ENCODE measurements at places on chromosomes 2 and 18. TPM values are rescaled to one million over a fixed set of nuclear protein-coding genes. Genes with fewer than 3 reads are reported as not detected.

DNA sequence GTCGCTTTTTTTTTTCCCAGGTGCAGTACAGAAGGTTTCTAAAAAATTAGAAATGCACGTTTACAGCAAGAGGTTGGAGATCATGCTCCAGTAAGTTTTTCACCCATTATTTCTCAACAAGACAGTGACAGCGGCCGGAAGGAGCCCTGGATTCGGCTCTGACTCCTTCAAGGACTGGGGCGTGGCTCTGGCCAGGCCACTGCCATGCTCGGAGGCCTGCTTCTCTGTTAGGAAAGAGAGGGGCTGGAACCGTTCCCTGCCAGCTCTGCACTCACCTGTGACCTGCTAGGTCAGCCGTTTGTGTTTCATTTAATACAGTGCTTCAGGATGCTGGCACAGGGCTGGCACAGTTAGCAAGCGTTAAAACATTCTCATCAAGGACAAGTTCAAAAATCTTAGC is 6.7 kb upstream of the IAH1 start:
- peaks cover 5% of the 10 kb centered on the region for H3K36me3 ChIP-seq
- peaks cover 8% of the 10 kb centered on the region for H3K4me1 ChIP-seq
- H3K27me3 ChIP-seq, result no peaks in the 10 kb centered on the region
- DNase-seq, result no peak
- H3K27ac ChIP-seq, result no peak overlapping the region
- no peak overlapping the region for H3K4me3 ChIP-seq

- no peak overlapping the region for H3K27ac ChIP-seq
- H3K36me3 ChIP-seq, result no peaks in the 10 kb centered on the region
- no peaks in the 10 kb centered on the region for H3K4me1 ChIP-seq
- H3K4me3 ChIP-seq, result no peak overlapping the region
These were observed 104.3 kb downstream of the SRBD1 start for GRCh38 chr2:45506756-45507155.

DNA sequence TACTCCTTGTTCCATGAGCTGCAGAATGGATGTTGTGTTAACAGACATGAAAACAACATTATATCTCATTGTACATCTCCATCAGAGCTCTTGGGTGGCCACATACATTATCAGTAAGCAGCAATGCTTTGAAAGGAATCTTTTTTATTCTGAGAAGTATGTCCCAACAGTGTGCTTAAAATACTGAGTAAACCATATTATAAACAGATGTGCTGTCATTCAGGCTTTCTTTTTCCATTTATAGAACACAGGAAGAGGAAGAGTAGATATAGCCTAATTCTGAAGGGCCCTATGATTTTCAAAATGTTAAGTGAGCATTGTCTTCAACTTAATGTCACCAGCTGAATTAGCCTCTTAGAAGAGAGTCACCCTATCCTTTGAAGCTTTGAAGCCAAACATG is 44.3 kb upstream of the CABYR start:
- peaks cover 7% of the 10 kb centered on the region for H3K36me3 ChIP-seq
- DNase-seq, result peak; percentile 5
- no peaks in the 10 kb centered on the region for H3K4me1 ChIP-seq
- no peaks in the 10 kb centered on the region for H3K27me3 ChIP-seq
- no peak overlapping the region for H3K27ac ChIP-seq

DNA sequence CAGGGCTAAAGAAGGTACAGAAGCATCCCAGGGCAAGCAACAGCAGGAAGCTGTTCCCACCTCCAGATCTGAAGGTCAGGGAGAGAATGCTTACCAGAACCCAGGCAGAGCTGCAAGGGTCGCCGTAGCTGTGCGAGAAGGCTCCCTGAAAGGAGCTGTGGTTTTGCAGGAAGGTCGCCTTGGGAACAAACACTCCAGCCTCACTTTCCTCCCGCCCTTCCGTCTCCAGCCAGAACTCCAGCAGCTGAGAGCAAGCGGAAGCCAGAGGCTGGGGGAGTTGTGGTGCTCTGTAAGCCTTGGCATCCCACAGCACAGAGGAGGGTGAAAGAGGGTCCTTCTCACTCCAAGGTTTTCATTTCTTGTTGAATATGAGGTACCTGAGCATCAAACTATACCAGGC is 18.3 kb upstream of the ICOS start:
- H3K36me3 ChIP-seq, result no peaks in the 10 kb centered on the region
- no peak for DNase-seq
- no peak overlapping the region for H3K4me3 ChIP-seq
- H3K4me1 ChIP-seq, result peaks cover 17% of the 10 kb centered on the region

GRCh38 chr2:12151716-12152115 is 405.3 kb downstream of the LPIN1 start:
- no peak overlapping the region for H3K27ac ChIP-seq
- no peaks in the 10 kb centered on the region for H3K27me3 ChIP-seq
- H3K4me1 ChIP-seq, result peaks cover 17% of the 10 kb centered on the region
- H3K36me3 ChIP-seq, result no peaks in the 10 kb centered on the region
- no peak for DNase-seq

GRCh38 chr2:39141334-39142271 is 20.8 kb upstream of the SOS1 start:
- H3K27me3 ChIP-seq, result no peaks in the 10 kb centered on the region
- no peaks in the 10 kb centered on the region for H3K36me3 ChIP-seq
- H3K27ac ChIP-seq, result peak overlapping the region; percentile 20

GRCh38 chr18:48728204-48728833 is 189.5 kb downstream of the CTIF start:
- H3K4me3 ChIP-seq, result no peak overlapping the region
- no peaks in the 10 kb centered on the region for H3K36me3 ChIP-seq
- H3K27ac ChIP-seq, result peak overlapping the region; percentile 5
- no peak for DNase-seq
- H3K27me3 ChIP-seq, result no peaks in the 10 kb centered on the region

DNA sequence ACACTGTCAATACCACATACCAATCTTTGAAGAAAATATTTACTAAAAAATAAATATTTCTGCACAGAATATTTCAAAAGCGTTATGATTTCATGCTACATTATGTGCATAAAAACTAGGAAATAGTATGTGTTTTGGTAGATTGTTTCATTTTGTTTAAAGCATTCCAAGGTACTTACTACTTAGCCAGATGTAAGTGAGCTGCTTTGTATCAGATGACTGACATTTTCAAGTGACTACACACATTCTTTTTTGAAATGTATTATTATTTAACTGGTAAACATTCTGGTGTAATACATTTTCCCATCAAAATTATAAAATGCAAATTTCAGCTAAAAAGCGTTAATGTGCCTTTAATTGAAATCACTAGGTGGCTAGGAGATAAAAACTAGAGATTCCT is 21.5 kb downstream of the GCA start:
- no peak overlapping the region for H3K27ac ChIP-seq
- no peaks in the 10 kb centered on the region for H3K27me3 ChIP-seq
- H3K36me3 ChIP-seq, result no peaks in the 10 kb centered on the region

DNA sequence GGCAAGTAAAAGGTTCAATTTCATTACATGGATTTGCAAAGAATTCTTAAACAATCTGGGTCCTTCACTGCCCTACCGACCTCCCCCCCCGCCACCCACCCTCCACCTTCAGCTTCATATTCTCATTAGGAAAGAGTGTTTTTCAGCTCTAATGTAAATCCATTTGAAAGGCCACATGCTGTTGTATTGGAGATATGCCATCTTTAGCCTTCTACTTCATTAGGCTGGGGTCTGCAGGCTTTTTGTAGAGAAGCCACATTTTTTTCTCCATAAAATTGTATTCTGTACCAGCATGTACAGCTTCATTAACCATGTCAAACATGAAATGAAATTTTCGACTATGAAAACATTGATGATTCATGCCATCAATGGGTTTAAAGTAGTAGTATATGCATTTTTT is 42.8 kb upstream of the THUMPD2 start:
- H3K36me3 ChIP-seq, result no peaks in the 10 kb centered on the region
- H3K4me3 ChIP-seq, result no peak overlapping the region
- no peaks in the 10 kb centered on the region for H3K4me1 ChIP-seq
- H3K27ac ChIP-seq, result no peak overlapping the region

- peak; percentile 79 for DNase-seq
- H3K27ac ChIP-seq, result no peak overlapping the region
- H3K27me3 ChIP-seq, result no peaks in the 10 kb centered on the region
These were observed 249.3 kb upstream of the AGAP1 start for GRCh38 chr2:235244255-235245220.

The IL36B gene
- not detected for total RNA-seq

The PLGLB2 gene
- total RNA-seq, result 1.2 TPM

The RETREG2 gene
- 44.0 TPM for total RNA-seq

The C2orf80 gene
- total RNA-seq, result not detected

The LDLRAD4 gene
- 33.6 TPM for total RNA-seq

The SPRED2 gene
- 25.6 TPM for total RNA-seq

The FIGN gene
- 11.3 TPM for total RNA-seq

The SYT4 gene
- total RNA-seq, result 2.2 TPM
